ENCODE measurements at places on chromosomes 4 and X.

GRCh38 chr4:53489279-53489889, 101.9 kb downstream of the LNX1 start:
- DNase-seq, result peak; percentile 83

- no peak for DNase-seq
Observed at GRCh38 chr4:2427383-2428334, 8.9 kb downstream of the CFAP99 start.

GRCh38 chr4:128688846-128689437, 120.6 kb upstream of the JADE1 start:
- peak; percentile 8 for DNase-seq

GRCh38 chr4:73874386-73874785, 5.2 kb downstream of the CXCL1 start:
- DNase-seq, result no peak

DNA sequence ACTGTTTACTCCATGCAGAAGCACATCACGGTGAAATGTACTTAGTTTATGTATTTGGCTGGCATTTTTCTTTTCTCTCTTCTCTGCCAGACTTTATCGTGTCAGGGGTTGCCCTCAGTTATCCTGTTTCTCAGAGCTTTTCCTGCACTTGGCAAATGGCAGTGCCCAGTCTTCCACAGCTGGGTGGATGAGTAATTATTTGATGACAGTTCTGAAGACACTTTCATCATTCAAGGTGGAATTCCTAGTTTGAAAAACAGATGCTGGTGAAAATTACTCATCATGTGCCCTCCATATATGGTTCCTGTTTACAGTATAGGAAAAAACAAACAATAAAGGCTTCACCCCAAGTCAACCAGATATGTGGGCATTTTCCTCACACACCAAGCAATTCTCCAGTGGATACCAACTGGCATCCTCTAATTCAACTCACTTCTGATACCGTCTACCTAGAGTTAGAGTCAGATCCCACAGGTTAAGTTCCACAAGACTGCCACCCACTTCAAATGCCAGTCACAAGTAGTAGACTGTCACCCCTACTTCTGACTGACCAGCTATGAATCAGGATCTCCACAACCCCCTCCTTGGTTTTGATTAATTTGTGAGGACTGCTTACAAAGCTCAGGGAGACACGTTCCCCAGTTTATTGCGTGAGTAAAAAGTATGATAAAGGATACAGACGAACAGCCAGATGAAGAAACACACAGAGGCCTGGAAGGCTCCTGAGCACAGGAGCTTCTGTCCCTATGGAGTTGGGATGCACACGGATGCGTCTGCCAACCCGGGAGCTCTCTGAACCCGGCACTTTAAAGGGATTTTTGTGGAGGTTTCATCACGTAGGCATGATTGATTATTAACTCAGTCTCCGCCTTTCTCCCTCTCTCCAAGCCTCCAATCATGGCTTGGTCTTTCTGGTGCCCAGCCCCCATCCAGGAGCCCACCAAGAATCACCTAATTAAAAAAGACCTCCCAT, 72.9 kb downstream of the CLDN34 start:
- peak; percentile 24 for DNase-seq

- DNase-seq, result no peak
Observed at GRCh38 chr4:5718411-5718810, 7.4 kb downstream of the EVC start.

GRCh38 chrX:63013549-63013948, 337.6 kb downstream of the SPIN4 start:
- no peak for DNase-seq

GRCh38 chr4:28073860-28074555, 1213.4 kb downstream of the STIM2 start:
- DNase-seq, result no peak

DNA sequence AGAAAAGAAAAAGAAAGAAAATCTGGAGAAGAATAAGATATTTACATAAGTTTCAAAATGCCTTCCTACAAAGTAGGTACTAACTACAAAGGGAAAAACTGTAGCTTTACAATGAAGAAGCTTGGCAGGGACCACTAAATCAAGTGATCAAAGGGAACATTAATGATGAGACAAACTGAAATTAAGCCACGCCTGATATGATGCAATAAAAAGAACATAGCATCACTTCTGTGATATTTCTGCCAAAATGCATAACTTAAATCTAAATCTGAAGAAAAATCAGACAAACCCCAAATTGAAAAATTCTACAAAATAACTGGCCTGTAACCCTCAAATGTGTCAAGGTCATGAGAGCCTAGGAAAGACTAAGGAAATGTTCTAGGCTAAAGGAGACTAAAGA, 8.9 kb upstream of the DCLK2 start:
- no peak for DNase-seq

- DNase-seq, result no peak
Observed at GRCh38 chrX:16993791-16994318, 47.4 kb downstream of the REPS2 start.

GRCh38 chr4:87035881-87036509, 101.2 kb downstream of the AFF1 start:
- DNase-seq, result no peak

- DNase-seq, result no peak
Observed at GRCh38 chrX:254630-255215, 26.5 kb upstream of the PLCXD1 start.

GRCh38 chr4:133465022-133465421, 315.9 kb downstream of the PCDH10 start:
- DNase-seq, result no peak

- DNase-seq, result peak; percentile 7
Observed at GRCh38 chr4:173752610-173753230, 222.7 kb upstream of the HAND2 start.

DNA sequence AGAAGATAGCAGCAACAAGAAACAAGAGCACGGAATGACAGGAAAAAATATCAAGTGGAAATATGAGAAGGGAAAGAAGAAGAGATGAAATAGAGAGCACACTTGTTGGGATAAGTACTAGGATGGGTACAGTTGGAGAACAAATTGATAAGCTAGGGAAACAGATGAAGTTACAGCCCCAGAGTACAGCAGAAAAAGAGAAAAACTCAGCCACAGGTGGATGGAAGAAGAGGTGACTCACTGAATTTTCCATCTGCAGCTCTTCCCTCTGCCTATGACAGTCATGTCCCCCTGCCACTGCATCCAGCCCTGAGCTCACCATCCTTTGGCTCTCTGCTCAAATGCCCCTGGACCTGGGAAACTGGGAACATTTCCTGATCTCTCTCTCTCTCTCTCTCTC, 209.0 kb downstream of the BCOR start:
- DNase-seq, result no peak

All from fibroblast of skin of back (primary cell).